ENCODE measurements at places on chromosomes 13 and 19. TPM values are rescaled to one million over a fixed set of nuclear protein-coding genes. Genes with fewer than 3 reads are reported as not detected.

- no peak for DNase-seq
Observed at GRCh38 chr19:28710278-28710677, 502.7 kb downstream of the UQCRFS1 start.

GRCh38 chr19:20167651-20168122 lies 673 bp downstream of the ZNF486 start:
- no peak for DNase-seq

The KLK8 gene
- total RNA-seq = not detected

- DNase-seq = no peak
Observed at GRCh38 chr13:71304861-71305260, 562.1 kb downstream of the DACH1 start.

The ZNF536 gene
- 0.08 TPM for total RNA-seq

Measured in pancreas (tissue), 10 donors.